ENCODE measurements at places on chromosomes 6 and 20. TPM values are rescaled to one million over a fixed set of nuclear protein-coding genes. Genes with fewer than 3 reads are reported as not detected.

Gene GFOD1
- 8.0 TPM for polyA plus RNA-seq

Gene TMEM200A
- polyA plus RNA-seq = 0.67 TPM

Gene MMS22L
- polyA plus RNA-seq = 1.5 TPM

Gene DLK2
- polyA plus RNA-seq = 0.25 TPM

Gene STX16
- 36.9 TPM for polyA plus RNA-seq

Gene MCHR2
- polyA plus RNA-seq = not detected

Gene DAAM2
- 51.6 TPM for polyA plus RNA-seq

Gene CPXM1
- 38.5 TPM for polyA plus RNA-seq

Gene NKX2-2
- 3.9 TPM for polyA plus RNA-seq

Gene APOM
- polyA plus RNA-seq = 2.0 TPM

Gene SPATA2
- 4.7 TPM for polyA plus RNA-seq
